Bronchus fibroblast of lung (primary cell): ENCODE measurements at places on chromosomes 5 and 9. TPM values are rescaled to one million over a fixed set of nuclear protein-coding genes. Genes with fewer than 3 reads are reported as not detected.

Gene RUSC2
- 14.6 and 16.5 TPM in 2 replicates for total RNA-seq

Gene SMC2
- total RNA-seq, result 16.1 and 19.0 TPM in 2 replicates

Gene FAM169A
- total RNA-seq, result 0.89 and 2.5 TPM in 2 replicates

Gene IARS1
- total RNA-seq, result 183 and 186 TPM in 2 replicates

Gene CDK7
- 34.5 and 35.3 TPM in 2 replicates for total RNA-seq

Gene ADAMTS12
- total RNA-seq, result 14.7 and 16.3 TPM in 2 replicates

Gene FOXD4L6
- total RNA-seq, result under 0.01 TPM in 1 of 2 replicates, not detected in the other

Gene PLAC8L1
- total RNA-seq, result not detected in 2 replicates

Gene NTNG2
- total RNA-seq, result under 0.01 and 0.15 TPM in 2 replicates

Gene SUSD3
- total RNA-seq, result 4.7 and 5.6 TPM in 2 replicates

Gene LHX3
- total RNA-seq, result not detected in 2 replicates

Gene HAVCR1
- not detected in 2 replicates for total RNA-seq

Gene PCDHB11
- total RNA-seq, result under 0.01 TPM in 2 replicates
